ENCODE measurements at places on chromosomes 4 and X.
A peak's percentile ranks its signal among the peaks of the same experiment; 100 is the strongest.

- DNase-seq, result no peak
These were observed 108.4 kb downstream of the ADRA2C start for GRCh38 chr4:3874525-3875110.

GRCh38 chrX:4547213-4547836 lies 833.9 kb upstream of the PRKX start:
- DNase-seq, result peak; percentile 49

DNA sequence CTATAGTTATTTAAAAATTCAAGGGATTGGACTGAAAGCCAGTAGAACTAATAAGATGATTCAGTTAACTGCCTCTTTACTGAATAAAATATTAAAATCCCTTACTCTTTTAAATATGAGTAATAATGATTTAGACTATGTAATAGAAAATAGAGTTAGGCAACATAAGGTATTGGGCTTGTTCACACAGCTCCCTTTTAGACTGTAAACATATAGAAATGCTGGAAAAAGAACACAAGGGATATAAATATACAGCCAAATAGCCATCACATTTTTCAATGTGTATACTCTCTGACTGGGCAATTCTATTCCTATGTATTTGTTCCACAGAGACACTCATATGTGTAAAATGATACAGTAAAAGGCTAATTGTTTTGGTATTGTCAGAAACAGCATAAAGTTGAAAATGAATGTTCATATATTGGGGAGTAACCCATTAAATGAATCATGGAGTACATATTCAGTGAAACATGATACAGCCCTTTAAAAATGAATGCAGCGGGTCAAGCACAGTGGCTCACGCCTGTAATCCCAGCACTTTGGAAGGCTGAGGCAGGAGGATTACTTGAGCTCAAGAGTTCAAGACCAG lies 129.8 kb downstream of the TBC1D19 start:
- peak; percentile 8 for DNase-seq

GRCh38 chr4:70651864-70652506 lies 14.3 kb downstream of the JCHAIN start:
- peak; percentile 53 for DNase-seq

DNA sequence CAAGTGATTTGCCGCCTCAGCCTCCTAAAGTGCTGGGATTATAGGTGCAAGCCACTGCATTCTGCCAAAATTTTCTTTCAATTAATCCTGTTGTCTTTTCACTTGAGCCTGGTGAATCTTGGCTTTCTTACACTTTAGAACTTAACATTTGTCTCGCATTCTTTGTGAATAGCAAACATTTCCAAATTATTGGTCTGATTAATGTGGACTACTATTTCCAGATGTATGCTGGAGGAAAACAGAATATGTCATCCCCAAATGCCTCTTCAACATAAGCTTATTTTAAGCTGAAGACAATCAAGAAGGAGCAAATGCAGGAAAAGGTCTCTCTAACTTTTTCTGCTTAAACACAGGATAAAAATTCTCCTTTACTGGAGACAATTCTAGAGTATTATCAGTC lies 233.4 kb downstream of the PPP4R3C start:
- no peak for DNase-seq

GRCh38 chr4:122665161-122665929 lies 44.5 kb upstream of the IL21 start:
- DNase-seq, result no peak

DNA sequence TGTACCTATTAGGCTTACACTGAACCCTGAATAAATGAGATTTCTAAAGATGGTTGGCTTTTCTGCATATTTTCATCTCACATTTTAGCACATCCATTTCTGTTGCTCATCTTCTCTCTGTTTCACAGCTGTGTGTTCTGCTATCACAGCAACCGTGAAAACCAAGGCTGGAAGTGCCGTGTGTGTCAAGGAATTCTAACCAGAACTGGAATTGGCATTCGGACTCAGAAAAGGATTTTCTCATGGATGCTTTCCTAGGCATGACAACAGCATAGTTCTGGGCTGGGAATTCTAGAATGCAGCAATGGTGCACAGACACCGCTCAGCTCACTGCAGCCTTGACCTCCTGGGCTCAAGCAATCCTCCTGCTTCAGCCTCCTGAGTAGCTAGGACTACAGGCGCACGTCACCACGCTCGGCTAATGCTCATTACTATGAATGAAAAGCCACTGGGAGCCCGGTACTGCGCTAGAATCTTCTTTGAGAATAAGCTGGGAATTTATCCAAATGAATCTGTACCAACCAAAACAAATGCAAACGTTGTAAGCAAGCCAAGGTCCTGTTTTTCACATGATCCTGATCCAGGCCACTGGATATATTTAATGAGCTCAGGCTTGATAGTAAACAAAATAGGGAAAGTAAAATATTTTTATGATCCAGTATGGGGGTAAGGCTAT lies 105.2 kb downstream of the RBM47 start:
- DNase-seq, result peak; percentile 58

DNA sequence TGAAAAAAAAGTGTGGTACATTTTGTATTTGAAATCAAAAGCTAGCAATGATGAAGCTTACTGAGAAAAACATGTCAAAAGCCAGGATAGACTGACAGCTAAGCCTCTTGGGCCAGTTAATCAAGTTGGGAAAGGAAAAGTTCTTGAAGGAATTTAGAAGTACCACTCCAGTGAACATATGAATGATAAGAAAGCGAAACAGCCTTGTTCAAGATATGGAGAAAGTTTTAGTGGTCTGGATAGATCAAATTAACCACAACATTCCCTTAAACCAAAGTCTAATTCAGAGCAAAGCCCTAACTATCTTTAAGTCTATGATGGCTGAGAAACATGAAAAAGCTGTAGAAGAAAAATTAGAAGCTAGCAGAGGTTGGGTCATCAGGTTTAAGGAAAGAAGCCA lies 268.3 kb downstream of the PDHA2 start:
- no peak for DNase-seq

GRCh38 chrX:137362583-137362982 lies 203.3 kb upstream of the ZIC3 start:
- DNase-seq, result no peak

DNA sequence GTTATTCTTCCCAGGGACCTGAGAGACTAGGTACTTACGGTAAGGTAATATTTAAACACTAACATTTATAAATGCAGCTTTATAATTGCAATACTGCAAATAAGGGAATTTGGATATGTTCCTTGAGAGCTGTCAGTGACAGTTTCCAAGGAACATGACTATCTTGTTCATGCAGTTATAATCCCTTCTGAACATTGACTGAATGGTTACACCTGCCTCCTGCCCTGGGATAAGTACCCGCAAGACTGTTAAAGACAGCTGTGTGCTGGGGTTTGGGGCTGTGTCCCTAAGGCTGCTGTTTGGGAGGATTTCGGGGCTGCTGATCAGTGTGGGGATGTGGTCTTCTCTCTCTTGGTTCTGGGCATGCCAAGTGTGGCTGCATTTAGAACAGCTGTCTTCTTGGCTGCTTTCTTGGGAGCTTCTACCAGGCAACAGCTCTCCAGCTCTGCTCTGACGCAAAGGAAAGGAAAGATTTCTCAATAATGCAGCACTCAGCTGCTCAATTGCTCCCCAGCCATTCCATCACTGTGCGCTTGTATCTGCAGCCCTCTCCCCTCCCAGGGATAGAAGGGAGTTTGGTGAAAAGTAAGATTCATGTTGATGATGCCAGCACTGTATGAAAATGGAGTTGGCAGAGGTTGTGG lies 298.8 kb upstream of the TAPT1 start:
- DNase-seq, result peak; percentile 80

DNA sequence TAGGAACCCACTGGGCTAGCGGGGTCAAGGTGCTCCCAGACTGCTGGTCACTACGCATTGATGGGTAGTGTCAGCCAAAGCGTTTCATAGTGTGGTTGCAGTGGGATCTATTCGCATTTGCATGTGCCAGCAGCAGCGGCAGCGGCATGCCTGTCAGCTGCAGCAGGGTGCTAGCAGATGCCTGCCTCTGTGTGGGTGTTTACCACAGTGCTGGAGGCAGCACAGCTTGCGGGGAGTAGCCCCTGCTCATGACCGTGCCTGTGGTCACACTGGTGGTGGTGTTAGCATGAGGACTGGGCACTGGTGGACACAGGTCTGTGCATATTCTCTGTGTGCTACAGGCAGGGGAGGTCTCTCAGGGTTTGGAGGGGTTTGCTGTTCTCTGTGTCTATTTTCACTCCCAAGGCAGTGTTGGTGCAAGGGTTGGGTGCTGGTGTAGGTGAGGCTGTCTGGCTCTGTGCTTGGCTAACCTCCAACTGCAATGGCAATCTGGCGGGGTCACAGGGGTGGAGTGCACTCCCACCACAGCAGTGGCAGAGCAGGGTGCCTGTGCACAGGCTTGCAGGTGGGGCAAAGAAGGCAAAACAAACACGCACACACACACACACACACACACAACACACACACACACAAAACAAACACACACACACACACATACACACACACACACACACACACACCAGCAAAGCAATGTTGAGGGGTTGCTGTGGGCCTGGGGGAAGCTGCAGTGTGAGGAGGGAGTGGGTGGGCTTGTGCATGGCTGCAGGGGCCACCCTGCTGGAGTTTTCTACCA lies 184.4 kb downstream of the GLUD2 start:
- DNase-seq, result no peak
